ENCODE measurements at places on chromosomes 12 and 14.

- DNase-seq: no peak
These were observed 481 bp downstream of the REC8 start for GRCh38 chr14:24172261-24172860.

- DNase-seq: no peak
These were observed 9.7 kb upstream of the MAGOHB start for GRCh38 chr12:10623131-10623530.

GRCh38 chr12:49716553-49716952, 9.3 kb upstream of the FMNL3 start:
- no peak for DNase-seq

DNA sequence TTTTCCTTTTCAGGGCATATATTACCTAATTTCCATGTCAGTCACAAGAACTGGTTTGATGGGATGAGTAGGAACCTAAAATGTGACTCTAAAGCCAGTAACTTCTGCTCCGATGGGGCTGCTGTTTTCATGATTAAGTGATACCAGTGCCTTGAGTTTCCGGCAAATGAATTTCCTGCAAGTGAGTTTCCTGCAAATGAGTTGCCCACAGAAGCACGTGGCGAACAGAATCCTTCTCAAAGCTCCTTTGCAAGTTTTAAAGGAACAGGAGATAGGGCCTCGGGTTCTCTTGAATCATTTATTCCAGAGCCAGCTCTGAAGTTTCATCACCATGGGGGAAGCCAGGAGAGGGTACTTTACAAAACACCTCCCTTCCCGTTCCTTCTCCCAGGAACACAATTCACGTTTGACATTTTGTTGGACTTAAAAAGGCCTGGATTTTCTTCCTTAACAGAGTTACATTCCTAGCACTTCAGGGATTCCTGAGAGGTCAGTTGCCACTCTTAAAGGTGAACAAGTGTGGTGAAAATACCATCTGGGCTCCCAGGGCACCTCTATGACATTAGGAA, 2.2 kb upstream of the PPTC7 start:
- no peak for DNase-seq

- DNase-seq: no peak
These were observed 22.6 kb upstream of the LRP1-AS start for GRCh38 chr12:57169969-57170368.
